ENCODE measurements at places on chromosomes 16 and 17. TPM values are rescaled to one million over a fixed set of nuclear protein-coding genes. Genes with fewer than 3 reads are reported as not detected.

Gene NPIPB12
- total RNA-seq, result 43.3 TPM

Gene TRIM25
- 58.6 TPM for total RNA-seq

Gene BICDL2
- total RNA-seq, result 0.31 TPM

Gene PDIA2
- total RNA-seq, result 1.4 TPM

Gene CEMP1
- not detected for total RNA-seq

Gene CTU2
- total RNA-seq, result 9.2 TPM

Gene DNAAF8
- total RNA-seq, result 1.0 TPM

Gene BCO1
- total RNA-seq, result not detected

GRCh38 chr17:13933441-13934276 is 135.6 kb upstream of the COX10 start:
- no peaks in the 10 kb centered on the region for H3K27me3 ChIP-seq
- no peak for DNase-seq
- no peaks in the 10 kb centered on the region for H3K4me1 ChIP-seq
- H3K4me3 ChIP-seq, result no peak overlapping the region
- no peak overlapping the region for H3K27ac ChIP-seq

DNA sequence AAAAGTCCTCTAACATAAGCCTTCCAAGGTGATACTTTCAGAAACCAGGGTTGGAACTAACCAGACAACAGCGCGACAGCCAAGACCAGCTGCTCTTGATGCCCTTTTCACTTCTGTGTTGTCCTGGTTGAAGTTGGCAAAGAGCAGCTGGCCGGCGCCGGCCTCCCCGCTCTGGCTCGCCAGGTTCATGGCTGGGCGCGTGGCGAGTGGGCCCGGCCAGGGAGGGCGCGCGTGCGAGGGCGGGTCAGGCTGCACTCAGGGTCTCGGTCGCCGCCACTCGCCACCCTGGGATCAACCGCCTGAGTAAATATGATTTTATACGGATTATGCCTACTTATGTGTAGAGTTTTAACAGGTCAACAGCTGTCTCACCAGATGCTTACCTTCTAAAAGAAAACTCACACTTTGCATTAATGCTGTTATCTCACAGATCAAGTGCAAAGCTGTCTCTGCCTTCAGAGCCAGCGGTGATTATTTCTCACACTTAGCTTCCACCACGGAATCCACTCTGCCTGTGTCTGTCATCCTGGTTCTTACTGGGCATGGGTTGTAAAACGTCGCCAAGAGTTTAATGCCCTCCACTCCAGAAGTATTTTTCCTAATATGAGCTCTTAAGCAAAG is 13.5 kb downstream of the KCTD2 start:
- H3K4me1 ChIP-seq, result no peaks in the 10 kb centered on the region
- no peak overlapping the region for H3K27ac ChIP-seq
- H3K36me3 ChIP-seq, result peaks cover 62% of the 10 kb centered on the region
- H3K27me3 ChIP-seq, result no peaks in the 10 kb centered on the region
- no peak for DNase-seq

- H3K27ac ChIP-seq, result no peak overlapping the region
- H3K27me3 ChIP-seq, result no peaks in the 10 kb centered on the region
- no peaks in the 10 kb centered on the region for H3K36me3 ChIP-seq
- no peaks in the 10 kb centered on the region for H3K4me1 ChIP-seq
- H3K4me3 ChIP-seq, result no peak overlapping the region
These were observed 95.6 kb downstream of the GRIN2A start for GRCh38 chr16:10086620-10087019.

DNA sequence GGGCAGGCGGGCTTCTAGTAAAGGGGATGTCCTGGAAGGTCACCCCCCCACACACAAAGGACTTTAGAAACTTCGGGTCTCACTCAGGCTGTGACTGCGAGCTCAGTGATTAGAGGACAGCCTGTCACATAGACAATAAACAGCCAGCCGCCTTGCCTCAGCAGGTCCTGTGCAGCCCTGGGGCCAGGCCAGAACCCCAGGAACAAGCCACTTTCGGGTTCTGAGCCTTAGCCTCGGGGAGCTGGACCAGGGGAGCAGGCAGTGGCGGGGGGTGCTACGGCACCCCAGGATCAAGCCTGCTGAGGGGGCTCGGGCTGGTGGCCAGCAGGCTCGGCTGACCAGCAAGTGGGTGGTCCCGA is 1.1 kb downstream of the GAS7 start:
- peak overlapping the region; percentile 1 for H3K27ac ChIP-seq
- DNase-seq, result no peak
- H3K27me3 ChIP-seq, result no peaks in the 10 kb centered on the region
- H3K36me3 ChIP-seq, result no peaks in the 10 kb centered on the region

DNA sequence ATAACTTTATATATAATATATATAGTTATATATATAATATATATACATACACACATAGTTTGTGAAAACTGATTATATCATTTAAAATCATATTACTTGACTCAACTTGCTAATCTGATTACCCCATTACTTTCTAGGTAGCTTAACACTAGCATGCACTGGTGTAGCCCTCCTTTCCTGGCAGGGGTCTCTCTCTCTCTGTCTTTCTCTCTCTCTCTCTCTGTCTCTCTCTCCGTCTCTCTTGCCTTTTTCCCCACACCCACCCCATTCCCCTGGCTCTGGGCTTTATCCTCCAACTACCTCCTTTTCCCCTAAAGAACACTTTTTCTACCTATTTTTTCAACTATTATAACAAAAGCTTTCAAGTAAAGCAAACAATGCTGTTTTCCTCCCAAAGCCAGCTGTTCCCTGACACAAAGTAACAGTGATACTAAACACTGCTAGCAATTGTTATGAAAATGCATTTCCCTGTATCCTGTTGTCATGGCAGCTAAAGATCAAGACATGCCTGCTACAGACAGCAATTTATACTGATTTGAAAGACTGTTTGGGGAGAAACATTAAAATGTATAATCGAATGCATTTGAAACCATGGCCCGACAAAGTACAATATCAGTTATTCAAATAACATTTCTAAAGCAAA is 89.4 kb downstream of the CHD9NB start:
- H3K27ac ChIP-seq, result no peak overlapping the region
- no peak for DNase-seq
- H3K27me3 ChIP-seq, result no peaks in the 10 kb centered on the region
- H3K4me3 ChIP-seq, result no peak overlapping the region
- no peaks in the 10 kb centered on the region for H3K36me3 ChIP-seq
- H3K4me1 ChIP-seq, result no peaks in the 10 kb centered on the region

GRCh38 chr17:39461926-39462569 is 762 bp downstream of the CDK12 start:
- H3K36me3 ChIP-seq, result no peaks in the 10 kb centered on the region
- H3K4me3 ChIP-seq, result peak overlapping the region; percentile 98
- peaks cover 27% of the 10 kb centered on the region for H3K4me1 ChIP-seq
- peak overlapping the region; percentile 99 for H3K27ac ChIP-seq

GRCh38 chr16:71348262-71349085 is 10.0 kb upstream of the CALB2 start:
- no peak overlapping the region for H3K4me3 ChIP-seq
- H3K27ac ChIP-seq, result no peak overlapping the region
- H3K27me3 ChIP-seq, result no peaks in the 10 kb centered on the region

GRCh38 chr16:87161822-87162676 is 155.1 kb downstream of the C16orf95 start:
- H3K27me3 ChIP-seq, result no peaks in the 10 kb centered on the region
- no peaks in the 10 kb centered on the region for H3K4me1 ChIP-seq
- no peak for DNase-seq
- H3K4me3 ChIP-seq, result no peak overlapping the region
- H3K36me3 ChIP-seq, result no peaks in the 10 kb centered on the region

- H3K36me3 ChIP-seq, result no peaks in the 10 kb centered on the region
- H3K27me3 ChIP-seq, result peaks cover 5% of the 10 kb centered on the region
- H3K4me1 ChIP-seq, result no peaks in the 10 kb centered on the region
- H3K4me3 ChIP-seq, result no peak overlapping the region
- no peak overlapping the region for H3K27ac ChIP-seq
These were observed 5.3 kb upstream of the DPEP1 start for GRCh38 chr16:89607937-89608740.

GRCh38 chr16:27551036-27551435 is 1.1 kb downstream of the KATNIP start:
- H3K4me1 ChIP-seq, result peaks cover 39% of the 10 kb centered on the region
- H3K27ac ChIP-seq, result no peak overlapping the region
- no peak for DNase-seq
- no peaks in the 10 kb centered on the region for H3K36me3 ChIP-seq

DNA sequence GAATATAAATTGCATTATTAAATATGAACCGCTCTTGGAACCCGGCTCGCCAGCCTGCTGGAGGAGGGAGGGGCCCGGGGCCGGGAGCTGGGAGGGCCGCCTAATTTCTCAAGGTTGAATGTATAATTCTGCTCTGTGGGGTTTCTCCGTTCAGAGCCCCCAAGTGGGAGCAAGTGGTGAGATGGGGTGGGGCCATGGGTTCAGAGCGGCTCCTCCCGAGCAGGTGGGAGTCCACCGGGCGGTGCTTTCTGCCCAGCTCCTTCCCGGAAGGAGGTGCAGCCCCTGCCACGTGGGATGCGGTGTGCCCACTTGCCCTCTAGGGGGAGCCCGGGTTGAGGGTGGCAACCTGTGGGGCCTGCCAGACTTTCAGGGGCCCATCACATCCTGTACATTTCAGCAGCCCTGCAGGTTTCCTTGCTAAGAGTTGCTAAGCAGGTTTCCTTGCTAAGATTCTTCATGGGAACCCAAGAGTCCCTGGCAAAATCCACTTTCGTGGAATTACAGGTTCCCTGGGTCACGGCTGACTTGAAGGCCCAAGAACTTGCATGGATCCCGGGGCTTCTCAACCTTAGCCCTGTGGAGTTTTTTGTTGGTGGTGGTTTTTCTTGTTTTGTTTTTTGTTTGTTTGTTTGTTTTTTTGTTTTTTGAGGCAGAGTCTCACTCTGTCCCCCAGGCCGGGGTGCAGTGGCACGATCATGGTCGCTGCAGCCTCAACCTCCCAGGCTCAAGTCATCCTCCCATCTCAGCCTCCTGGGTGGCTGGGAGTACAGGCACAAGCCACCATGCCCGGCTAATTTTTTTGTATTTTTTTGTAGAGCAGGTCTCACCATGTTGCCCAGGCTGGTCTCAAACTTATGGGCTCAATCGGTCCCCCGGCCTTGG is 196.7 kb upstream of the GSE1 start:
- no peak overlapping the region for H3K4me3 ChIP-seq
- H3K4me1 ChIP-seq, result peaks cover 15% of the 10 kb centered on the region
- no peak overlapping the region for H3K27ac ChIP-seq
- H3K36me3 ChIP-seq, result no peaks in the 10 kb centered on the region
- no peaks in the 10 kb centered on the region for H3K27me3 ChIP-seq

DNA sequence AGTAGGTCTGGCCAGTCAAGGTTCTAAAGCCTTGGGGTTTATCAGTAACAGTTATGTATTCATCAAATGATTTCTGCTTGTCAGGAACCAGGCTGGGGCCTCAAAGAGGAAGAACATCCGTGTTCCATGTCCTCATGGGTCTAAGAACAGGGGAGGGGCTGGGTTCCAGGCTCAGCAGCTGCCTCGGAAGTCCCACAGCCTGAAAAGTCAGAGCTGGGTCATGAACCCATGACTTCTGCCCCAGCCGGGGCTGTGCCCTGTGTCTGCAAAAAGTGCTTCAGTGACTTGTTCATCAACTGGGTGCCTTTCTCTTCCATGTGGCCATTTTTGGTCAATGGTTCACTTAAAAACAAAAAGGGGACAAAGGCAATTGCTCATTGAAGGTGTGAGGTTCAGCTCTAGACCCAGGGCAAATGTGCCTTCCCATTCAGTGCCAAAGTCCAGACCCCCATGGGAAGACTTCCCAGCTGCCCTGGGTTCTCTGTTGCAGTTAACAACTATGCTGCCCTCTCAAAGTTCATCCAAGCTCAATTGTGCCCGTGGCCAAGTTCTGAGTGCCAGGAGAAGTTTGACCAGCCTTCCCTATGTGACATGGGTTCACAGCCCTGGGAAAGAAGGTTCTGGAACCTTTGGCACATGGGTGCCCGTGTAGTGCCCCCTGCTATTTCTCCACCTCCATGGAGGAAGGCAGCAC is 18.5 kb downstream of the TBKBP1 start:
- DNase-seq, result no peak
- H3K4me3 ChIP-seq, result no peak overlapping the region
- no peaks in the 10 kb centered on the region for H3K27me3 ChIP-seq
- H3K36me3 ChIP-seq, result peaks cover 15% of the 10 kb centered on the region
- H3K27ac ChIP-seq, result no peak overlapping the region

DNA sequence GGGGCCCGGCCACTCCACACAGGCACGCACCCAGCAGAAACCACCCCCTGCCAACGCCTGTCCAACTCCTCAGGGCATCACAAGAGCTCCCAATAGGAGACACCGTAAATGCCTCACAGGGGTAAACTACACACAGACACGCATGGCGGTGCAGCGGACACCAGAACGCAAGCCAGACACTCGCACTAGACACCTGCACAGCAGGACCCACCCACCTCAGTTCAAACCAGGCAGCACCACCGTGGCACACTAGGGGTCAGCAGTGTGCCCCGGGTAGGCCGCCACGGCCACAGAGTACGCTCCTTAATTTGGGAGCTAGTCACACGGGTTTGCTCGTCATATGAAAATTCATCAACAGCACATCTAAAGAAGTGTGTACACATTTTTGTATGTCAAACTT is 3.4 kb downstream of the SLC38A10 start:
- peak; percentile 72 for DNase-seq
- peaks cover 54% of the 10 kb centered on the region for H3K4me1 ChIP-seq
- H3K36me3 ChIP-seq, result peaks cover 23% of the 10 kb centered on the region

- H3K4me1 ChIP-seq, result no peaks in the 10 kb centered on the region
- no peak for DNase-seq
- no peak overlapping the region for H3K4me3 ChIP-seq
- no peaks in the 10 kb centered on the region for H3K27me3 ChIP-seq
These were observed 238.7 kb downstream of the RBFOX1 start for GRCh38 chr16:7571366-7571765.

GRCh38 chr17:75808905-75809621 is 24.5 kb downstream of the UNK start:
- H3K27me3 ChIP-seq, result no peaks in the 10 kb centered on the region
- H3K36me3 ChIP-seq, result peaks cover 42% of the 10 kb centered on the region
- H3K4me1 ChIP-seq, result no peaks in the 10 kb centered on the region
- H3K27ac ChIP-seq, result peak overlapping the region; percentile 48
- peak; percentile 54 for DNase-seq
